ENCODE measurements at places on chromosomes 2 and 18.

DNA sequence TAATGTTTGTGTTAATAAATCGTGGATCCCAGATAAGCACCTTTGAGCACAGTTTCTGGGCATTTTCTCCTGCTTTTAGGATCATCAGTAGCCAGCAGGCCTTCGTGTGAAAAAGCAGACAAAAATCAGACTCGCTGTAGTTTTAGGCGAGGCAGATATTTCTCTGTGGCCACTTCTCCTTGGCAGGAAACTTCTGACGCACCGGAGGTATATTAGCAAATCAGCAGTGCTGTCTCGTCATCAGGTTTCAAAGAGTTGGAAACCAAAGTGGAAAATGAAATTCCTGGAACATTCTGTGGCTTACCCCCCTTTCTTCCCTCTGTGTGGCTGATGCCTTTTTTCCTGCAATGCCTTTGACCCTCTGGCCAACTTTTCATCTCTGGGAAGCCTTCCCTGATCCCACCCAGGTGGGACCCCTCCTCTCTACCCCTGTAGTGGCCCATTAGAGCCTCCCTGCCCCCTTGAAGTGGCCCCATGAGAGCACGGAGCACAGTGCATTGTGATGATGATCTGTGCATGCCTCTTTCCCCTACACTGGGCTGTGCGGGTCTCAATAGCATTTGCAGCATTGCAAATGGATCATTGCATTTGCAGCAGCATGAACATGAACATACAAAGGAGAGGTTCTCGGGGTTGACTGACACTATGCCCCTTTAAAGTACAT is 93.3 kb downstream of the RNF144A start:
- no peaks in the 10 kb centered on the region for H3K27me3 ChIP-seq
- peaks cover 32% of the 10 kb centered on the region for H3K4me1 ChIP-seq
- DNase-seq: no peak
- no peaks in the 10 kb centered on the region for H3K36me3 ChIP-seq
- peak overlapping the region; percentile 34 for H3K27ac ChIP-seq

DNA sequence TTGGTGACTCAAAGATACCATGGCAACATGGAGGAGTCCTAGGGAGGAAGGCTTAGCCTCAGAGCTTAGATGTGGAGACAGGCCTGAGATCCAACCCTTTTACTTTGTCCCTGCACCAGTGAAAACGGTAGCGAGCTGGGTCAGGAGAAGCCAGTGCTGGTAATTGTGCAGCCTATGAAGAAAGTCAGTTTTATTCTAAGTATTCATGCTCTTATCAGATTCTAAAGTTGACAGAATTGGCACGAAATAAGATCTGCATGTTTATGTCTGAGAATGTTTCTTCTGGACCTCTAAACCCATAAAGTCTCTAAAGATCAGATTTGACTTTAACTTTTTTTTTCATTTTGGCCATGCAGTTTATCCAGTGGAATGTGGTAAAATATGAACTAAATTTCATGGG is 93.8 kb downstream of the SCG2 start:
- no peak for DNase-seq
- no peak overlapping the region for H3K4me3 ChIP-seq
- H3K4me1 ChIP-seq: no peaks in the 10 kb centered on the region
- H3K27ac ChIP-seq: no peak overlapping the region

GRCh38 chr2:131040661-131041401 is 52.4 kb downstream of the FAM168B start:
- peak overlapping the region; percentile 95 for H3K27ac ChIP-seq
- peak; percentile 47 for DNase-seq
- no peaks in the 10 kb centered on the region for H3K27me3 ChIP-seq

- peaks cover 48% of the 10 kb centered on the region for H3K4me1 ChIP-seq
- H3K27me3 ChIP-seq: no peaks in the 10 kb centered on the region
- no peak for DNase-seq
- H3K27ac ChIP-seq: peak overlapping the region; percentile 93
- H3K36me3 ChIP-seq: peaks cover under 1% of the 10 kb centered on the region
- no peak overlapping the region for H3K4me3 ChIP-seq
Observed at GRCh38 chr2:191152482-191153240, 1.9 kb upstream of the STAT4 start.

GRCh38 chr18:5159080-5159479 is 38.0 kb downstream of the AKAIN1 start:
- H3K27ac ChIP-seq: peak overlapping the region; percentile 91
- H3K27me3 ChIP-seq: no peaks in the 10 kb centered on the region
- peaks cover 40% of the 10 kb centered on the region for H3K4me1 ChIP-seq
- peak; percentile 26 for DNase-seq
- H3K4me3 ChIP-seq: peak overlapping the region; percentile 83
- no peaks in the 10 kb centered on the region for H3K36me3 ChIP-seq

- peaks cover 33% of the 10 kb centered on the region for H3K4me1 ChIP-seq
- H3K4me3 ChIP-seq: peak overlapping the region; percentile 82
- H3K27me3 ChIP-seq: peaks cover 57% of the 10 kb centered on the region
- H3K27ac ChIP-seq: no peak overlapping the region
- H3K36me3 ChIP-seq: no peaks in the 10 kb centered on the region
Observed at GRCh38 chr2:218860950-218861381, 1.4 kb downstream of the WNT6 start.

DNA sequence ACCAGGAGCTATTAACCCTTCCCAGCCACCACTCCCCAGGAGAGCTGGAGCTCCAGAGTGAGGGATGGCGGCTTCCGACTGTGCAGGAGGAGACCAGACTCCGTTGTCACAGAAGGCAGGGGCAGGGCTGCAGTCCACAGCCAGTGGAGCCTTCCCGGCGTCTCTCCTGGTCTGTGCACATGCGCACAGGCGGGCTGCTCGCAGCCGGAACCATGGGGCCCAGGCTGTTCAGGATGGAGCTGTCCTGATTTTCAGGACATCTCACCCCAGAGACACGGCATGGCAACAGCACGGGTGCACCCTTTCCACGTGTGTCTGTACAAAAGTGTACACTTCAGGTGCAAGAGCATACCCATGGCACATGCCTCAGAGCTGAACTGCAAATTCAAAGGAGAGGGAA is 28.9 kb downstream of the EIPR1 start:
- no peak overlapping the region for H3K27ac ChIP-seq
- no peak overlapping the region for H3K4me3 ChIP-seq
- no peak for DNase-seq
- H3K27me3 ChIP-seq: no peaks in the 10 kb centered on the region

DNA sequence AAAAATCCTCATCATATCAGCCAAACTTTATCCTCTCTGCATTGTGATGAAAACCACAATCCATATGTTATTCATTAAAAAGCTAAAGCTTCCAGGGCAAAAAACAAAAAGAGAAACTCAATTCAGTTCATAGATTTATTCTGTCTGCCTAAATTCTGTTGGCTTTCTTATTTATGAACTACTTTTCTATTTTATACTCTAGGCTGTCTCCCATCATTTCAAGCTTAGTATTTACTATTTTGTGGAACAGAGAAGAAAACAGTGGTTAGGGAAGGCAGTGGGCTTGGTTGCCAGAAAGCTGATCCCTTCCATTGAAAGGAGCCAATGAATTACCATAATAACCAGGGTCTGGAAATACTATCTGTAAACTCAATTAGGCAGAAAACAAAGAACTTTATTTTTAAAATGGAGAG is 71.8 kb downstream of the RAPH1 start:
- no peak overlapping the region for H3K4me3 ChIP-seq
- DNase-seq: no peak
- no peak overlapping the region for H3K27ac ChIP-seq
- no peaks in the 10 kb centered on the region for H3K4me1 ChIP-seq
- H3K27me3 ChIP-seq: no peaks in the 10 kb centered on the region

DNA sequence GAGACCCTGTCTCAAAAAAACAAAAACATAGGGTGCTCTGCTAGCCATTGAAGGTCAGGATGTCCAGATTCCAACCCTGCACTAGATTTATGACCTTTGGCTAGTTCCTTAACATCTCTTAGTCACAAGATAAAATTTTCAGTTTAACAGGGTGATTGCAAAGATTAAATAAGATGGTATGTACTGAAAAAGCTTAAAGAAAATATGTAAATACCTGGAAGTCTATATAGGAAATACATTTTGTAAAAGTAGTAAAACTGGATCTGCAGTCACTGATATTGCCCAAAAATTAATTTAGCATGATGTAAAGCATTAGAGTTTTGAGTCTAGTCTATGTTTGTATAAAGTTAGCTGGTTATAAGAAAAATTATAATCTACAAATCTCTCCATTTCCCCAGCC is 5.4 kb upstream of the COX7A2L start:
- peaks cover 23% of the 10 kb centered on the region for H3K4me1 ChIP-seq
- no peaks in the 10 kb centered on the region for H3K36me3 ChIP-seq
- H3K4me3 ChIP-seq: no peak overlapping the region
- no peak overlapping the region for H3K27ac ChIP-seq
- no peaks in the 10 kb centered on the region for H3K27me3 ChIP-seq
- DNase-seq: no peak

- peak overlapping the region; percentile 66 for H3K4me3 ChIP-seq
- H3K36me3 ChIP-seq: no peaks in the 10 kb centered on the region
- H3K4me1 ChIP-seq: peaks cover 11% of the 10 kb centered on the region
- no peak for DNase-seq
- peaks cover 57% of the 10 kb centered on the region for H3K27me3 ChIP-seq
- H3K27ac ChIP-seq: no peak overlapping the region
Observed at GRCh38 chr2:26850000-26850431, 2.1 kb downstream of the DPYSL5 start.

GRCh38 chr2:152894051-152894450 is 175.6 kb downstream of the ARL6IP6 start:
- no peak overlapping the region for H3K27ac ChIP-seq
- peaks cover 8% of the 10 kb centered on the region for H3K27me3 ChIP-seq
- no peaks in the 10 kb centered on the region for H3K36me3 ChIP-seq
- no peak for DNase-seq
- H3K4me1 ChIP-seq: no peaks in the 10 kb centered on the region
- H3K4me3 ChIP-seq: no peak overlapping the region

DNA sequence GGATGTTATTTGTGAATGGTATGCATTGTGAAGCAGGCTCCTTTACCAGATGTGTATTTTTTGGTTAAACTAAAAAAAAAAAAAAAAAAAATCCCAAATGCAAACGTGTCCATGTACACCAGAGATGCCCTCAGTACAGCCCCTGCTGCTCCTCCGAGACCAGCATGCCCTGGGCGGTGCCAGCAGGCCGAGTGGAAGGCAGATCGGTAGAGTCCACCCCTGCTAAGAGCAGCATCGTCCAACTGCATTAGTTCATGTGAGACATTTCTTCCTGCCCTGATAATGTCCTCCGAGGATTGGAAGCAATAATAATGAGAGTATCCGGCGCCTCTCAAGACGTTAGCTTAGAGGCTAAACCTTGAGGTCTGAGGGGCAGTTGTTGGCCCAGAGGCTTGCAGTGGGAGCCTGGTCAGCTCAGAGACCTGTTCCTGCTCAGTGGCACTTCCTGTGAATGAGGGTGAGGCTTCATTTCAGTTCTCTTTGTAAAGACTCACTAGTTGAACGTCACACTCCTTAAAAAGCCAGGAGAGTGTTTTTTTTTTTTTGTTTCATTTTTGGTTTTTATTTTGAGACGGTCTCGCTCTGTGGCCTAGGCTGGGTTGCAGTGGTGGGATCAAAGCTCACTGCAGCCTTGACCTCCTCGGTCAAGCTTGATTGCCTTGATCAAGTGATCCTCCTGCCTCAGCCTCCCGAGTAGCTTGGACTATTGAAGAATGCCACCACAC is 5.6 kb downstream of the SLC66A3 start:
- peak overlapping the region; percentile 81 for H3K27ac ChIP-seq
- H3K4me1 ChIP-seq: peaks cover 34% of the 10 kb centered on the region
- DNase-seq: no peak

- DNase-seq: peak; percentile 79
- H3K27me3 ChIP-seq: no peaks in the 10 kb centered on the region
- peaks cover 35% of the 10 kb centered on the region for H3K4me1 ChIP-seq
Observed at GRCh38 chr2:201182650-201183364, at the start of gene CASP10. TSS of gene CASP10 (plus strand) at chr2:201183141. CDS start at chr2:201185778, 2,637 bp downstream.
